ENCODE measurements at places on chromosomes 12 and 14.

DNA sequence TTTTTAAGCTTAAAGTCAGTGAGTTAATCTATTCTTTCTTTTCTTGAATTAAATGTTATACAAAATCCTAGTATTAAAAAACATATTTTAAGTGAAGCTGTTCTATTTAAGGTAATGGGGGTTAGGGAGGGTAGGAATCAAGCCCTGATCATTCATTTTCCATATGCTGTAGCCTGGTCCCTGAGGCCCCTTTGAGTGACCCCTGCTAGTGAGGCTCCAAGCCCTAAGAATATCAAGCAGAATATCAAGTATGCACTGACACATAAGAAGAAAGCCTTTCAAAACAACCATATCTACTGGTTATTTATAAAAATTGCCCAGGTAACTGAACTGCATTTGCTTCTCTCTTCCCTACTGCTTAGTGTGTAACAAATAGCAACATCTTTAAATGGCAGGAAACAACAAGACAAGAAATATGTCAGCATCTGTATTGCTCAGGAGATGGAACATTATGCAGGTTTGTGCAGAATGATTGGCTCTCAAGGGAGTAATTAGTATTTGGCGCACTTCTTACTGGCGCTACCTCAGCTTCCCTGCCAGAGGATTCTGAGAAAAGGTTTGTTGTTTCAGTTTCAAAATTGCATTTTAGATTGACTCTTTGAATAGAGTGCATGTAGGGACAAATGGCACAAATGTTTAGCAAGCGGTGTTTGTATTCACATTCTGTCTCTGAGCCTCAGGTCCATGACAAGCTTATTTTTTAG, 223.0 kb downstream of the DUSP6 start:
- no peak for DNase-seq

DNA sequence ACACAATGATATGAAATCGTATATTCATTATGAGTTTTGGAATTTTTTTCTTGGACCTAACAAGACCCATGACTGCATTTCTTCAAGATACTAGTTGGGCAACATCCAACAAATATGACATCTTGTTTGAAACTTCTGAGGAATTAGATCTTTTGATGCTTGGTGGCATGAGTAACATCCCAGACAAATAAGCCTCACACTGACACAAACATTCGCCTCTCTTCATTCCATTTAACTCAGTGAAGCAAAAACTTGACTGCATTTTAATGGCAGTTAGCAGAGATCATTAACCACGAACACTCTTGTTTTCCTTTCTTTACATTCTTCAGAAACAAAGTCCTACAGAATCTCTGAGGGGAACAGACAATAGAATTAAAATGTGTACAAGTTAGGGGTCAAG, 758.3 kb downstream of the C12orf50 start:
- DNase-seq, result no peak

- DNase-seq, result no peak
Observed at GRCh38 chr12:108827941-108828340, 29.4 kb downstream of the SSH1 start.

DNA sequence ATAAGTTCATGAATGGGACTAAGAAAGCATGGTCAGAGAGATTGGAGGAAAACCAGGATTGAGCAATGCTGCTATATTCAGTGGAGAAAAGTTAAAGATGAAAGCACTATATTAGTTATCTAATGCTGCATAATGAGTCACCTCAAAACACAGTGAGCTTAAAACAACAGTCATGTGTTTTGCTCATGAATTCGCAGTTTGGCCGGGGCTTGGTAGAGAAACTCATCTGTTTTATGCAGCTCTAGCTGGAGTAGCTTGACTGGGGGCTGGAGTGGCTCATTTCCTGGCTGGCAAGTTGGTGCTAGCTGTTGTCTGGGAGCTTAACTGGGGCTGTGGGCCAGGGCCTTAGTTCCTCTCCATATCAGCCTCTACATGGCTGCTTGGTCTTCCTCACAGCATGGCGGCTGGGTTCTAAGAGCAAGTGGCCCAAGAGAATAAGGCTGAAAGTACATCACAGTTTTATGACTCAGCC, 90.1 kb downstream of the ADCK1 start:
- peak; percentile 24 for DNase-seq

- no peak for DNase-seq
Observed at GRCh38 chr14:33165144-33165925, 226.7 kb downstream of the NPAS3 start.

- DNase-seq, result no peak
Observed at GRCh38 chr14:36755756-36756155, 94.1 kb downstream of the PAX9 start.

- DNase-seq, result no peak
Observed at GRCh38 chr14:52078095-52078531, 9.3 kb upstream of the NID2 start.

GRCh38 chr12:3130057-3130830, 53.1 kb downstream of the TSPAN9 start:
- DNase-seq, result no peak

- no peak for DNase-seq
Observed at GRCh38 chr12:98280152-98280551, 235.2 kb upstream of the TMPO start.

- DNase-seq, result no peak
Observed at GRCh38 chr12:27220055-27220987, 23.8 kb upstream of the STK38L start.

DNA sequence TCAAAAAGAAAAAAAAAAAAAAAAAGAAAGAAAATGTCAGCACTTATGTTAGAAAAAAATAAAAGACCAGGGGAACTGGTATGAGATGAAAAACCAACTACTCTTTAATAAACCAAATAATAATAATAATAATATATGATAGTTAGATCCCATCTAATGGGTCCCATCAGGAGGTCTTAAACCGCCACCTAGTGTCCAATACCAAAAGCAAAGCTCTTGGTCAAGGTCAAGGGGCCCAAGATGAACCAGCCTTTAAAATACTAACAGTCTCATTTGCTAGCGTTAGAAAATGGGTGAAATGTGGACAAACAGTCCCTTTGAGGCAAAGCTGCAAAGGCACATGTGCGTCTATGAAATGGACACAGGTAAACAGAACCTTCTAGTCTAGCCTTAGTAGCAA, 12.3 kb downstream of the BRAP start:
- no peak for DNase-seq

DNA sequence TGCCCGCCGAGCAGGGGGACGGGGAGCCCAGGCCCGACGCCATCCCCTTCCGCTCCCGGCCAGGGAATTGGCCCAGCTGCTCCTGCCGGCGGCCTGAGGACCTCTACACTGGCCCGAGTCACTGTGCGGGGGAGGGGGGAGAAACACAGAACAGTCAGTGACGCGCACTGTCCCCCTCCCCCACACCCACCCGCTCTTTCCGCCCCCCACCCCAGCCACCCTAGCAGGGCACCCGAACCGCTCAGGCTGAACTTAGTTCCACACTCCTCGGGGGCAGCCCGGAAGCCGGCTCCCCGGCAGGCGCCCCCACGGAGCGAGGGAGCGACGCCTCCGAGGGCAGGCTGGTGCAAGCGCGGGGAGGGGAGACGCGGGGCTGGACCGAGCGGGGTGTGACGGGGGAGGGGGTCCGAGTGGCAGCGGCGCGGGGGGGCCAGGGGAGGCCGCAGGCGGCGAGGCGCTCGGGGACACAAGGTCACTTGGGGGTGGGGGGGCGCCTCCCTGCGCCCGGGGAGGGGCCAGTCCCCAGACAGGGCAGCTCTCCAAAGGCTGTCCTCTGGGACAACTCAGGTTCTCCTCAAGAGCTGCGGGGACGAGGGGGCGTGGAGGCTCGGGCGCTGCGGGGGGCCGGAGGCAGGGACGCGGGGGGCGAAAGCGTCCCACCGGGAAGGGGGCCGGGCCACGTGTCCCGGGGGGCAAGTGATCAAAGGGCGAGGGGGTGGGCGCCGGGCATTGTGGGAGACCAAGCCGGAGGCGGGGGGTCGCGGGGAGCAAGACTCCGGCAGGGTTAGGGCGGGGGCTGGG, 648 bp downstream of the CHD4 start:
- DNase-seq, result peak; percentile 68

- no peak for DNase-seq
Observed at GRCh38 chr14:52063052-52063462, 5.8 kb downstream of the NID2 start.

GRCh38 chr14:94088516-94088915, 7.4 kb downstream of the IFI27L1 start:
- no peak for DNase-seq

GRCh38 chr14:100165376-100165775, 5.9 kb upstream of the DEGS2 start:
- DNase-seq, result no peak

DNA sequence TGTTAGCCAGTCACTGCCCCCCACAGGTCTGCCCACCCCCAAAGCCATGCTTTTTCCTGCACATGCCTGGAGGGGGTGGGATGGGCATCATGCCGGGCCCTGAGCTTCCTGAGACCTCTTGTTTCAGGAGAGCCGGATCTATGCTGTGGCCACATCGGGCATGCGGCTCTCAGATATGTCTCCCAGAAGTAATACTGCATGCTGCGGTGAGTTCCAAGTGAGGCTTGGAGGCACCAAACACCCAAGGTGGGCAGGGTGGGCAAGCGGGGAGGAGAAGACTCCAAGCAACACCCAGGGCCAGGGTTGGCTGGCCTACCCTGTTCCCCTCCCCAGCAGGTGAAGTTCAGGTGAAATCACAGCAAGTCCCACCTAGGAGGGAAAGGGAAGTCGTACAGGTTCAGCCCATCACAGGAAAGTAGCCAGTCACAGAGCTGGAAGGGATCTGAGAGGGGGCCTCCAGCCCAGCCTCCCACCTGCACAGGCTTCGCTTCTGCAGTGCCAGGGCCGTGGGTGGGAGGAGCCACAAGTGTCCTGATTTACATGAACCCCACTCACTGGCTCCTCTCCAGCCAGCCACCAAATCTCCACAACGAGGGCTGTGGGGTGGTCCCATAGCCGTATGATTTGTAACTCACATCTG, 30.9 kb downstream of the PIGH start:
- DNase-seq, result no peak

DNA sequence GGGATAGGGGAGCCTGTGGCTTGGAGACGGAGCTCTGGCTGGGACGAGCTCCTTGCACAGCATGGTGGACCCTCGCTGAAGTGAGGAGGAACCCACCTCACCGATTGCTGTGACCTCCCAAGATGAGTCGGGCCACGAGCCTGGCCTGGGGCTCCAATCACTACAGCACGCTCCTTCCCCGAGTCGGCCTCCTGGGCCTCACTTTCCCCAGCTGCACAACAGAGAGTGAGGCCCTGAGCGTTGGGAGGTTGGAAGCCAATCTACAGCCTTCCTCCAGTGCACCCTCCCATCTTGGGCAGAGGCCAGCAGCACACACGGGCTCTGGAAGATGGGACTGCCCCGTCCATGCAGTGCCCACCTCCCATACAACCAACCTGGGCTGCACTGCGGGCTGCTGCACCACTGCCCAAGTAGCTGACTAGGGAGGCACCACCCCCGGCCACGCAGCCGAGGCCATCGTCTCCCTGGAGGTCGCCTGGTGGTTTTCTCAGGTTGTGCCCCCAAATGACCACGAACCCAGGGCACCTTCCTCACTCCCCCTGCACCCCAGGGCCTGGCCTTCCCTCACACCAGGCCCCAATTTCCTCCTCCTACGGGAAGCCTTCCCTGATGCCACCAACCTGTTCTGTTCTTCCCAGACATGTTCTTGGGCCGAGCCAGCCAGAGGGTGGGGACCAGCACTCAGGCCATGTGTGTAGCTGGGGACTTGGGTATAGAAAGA, 152.3 kb upstream of the C14orf180 start:
- DNase-seq, result no peak

- no peak for DNase-seq
Observed at GRCh38 chr12:67386869-67387565, 117.9 kb downstream of the CAND1 start.

Measured in amygdala (tissue), 56 donors.